CD8-positive, alpha-beta memory T cell (primary cell): ENCODE measurements at places on chromosomes 13 and 19.

DNA sequence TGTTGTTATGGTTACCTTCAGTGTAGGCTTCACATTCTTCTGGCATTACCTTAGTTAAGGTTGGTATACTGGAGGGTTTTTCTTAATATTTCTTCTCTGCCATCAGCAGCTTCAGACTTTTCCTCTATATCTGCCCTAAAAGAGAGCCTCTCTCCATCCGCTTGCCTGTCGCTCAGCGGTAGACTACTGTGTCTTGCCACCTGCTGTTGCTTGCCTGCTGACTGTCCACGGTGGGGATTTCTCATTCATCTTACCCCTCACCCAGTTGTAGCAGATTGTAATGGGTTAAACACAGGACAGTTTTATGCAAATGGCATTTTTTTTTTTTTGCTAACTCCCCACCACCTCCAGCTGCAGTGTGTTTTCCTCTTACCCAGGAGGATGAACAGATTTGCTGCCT, 577.2 kb downstream of the SLITRK5 start:
- no peak for DNase-seq

DNA sequence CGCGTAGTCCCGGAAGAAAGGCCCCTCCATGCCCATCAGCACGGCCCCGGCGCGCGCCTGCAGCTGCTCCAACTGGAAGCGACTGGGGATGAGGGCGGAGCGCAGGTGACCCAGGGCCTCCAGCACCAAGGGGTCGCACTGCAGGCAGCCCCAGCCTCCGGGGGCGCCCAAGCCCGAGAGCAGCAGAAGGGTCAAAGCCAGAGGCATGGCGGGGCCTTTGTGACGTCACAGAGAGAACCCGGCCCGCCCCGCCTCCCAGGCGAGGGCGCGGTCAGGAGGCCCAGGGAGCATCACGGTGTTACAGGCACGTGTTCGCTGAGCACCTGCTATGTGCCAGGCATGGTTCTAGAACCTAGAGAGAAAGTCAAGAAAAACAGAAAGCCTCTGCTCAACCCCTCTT, at the start of gene IZUMO2:
Gene IZUMO2, minus strand, starts transcription at position 294 of the 400 bp plus-strand sequence. Its CDS starts 87 bp downstream, at position 207.
- DNase-seq: no peak

DNA sequence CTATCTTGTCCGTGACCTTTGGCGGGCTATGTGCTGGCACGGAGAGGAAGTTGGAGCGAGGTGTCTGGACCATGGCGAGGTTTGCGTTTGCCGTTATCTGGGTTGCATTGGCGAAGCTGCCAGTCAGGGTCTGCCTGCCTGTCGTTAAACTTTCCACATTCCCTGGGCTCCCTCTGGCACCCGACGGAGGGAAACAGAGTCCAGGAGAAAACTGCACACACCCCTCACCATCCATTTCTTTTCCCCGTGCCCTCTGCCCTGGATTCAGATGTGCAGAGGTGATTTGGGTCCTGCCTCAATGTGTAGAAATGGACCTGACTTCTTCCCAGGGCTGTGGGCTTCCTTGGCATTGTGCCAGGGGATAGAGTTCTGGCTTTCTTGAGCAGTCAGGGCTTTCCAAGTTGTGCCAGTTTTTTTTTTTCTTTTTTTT, 142.4 kb downstream of the URI1 start:
- no peak for DNase-seq

GRCh38 chr13:75410207-75410606, 71.8 kb downstream of the TBC1D4 start:
- DNase-seq: no peak

DNA sequence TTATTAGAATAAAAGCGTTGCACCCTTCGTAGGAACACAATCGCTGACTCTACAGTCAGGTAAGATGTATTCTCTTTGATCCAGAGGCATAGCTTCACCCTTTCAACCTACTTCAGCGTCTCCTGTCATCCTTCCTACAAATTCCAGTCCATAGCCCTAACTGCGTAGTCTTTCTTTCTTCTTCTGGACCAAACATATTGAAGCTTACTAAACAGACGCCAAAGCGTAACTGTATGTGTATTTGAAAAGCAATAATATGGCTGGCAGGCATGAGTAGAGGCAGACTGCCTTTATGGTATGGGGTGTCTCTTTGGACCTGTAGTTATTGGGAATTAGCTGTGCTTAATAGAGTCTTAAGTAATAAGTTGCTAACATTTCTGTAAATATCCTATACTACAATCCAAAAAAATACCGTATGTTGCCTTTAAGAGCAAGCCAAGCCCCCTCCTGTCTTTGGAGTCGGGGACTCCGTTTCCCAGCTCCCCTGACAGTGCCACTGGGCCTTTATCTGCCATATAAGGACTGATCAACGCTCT, 392 bp upstream of the ZNF548 start:
- DNase-seq: no peak

- DNase-seq: no peak
These were observed 17.4 kb upstream of the SPRYD7 start for GRCh38 chr13:49953560-49953959.

DNA sequence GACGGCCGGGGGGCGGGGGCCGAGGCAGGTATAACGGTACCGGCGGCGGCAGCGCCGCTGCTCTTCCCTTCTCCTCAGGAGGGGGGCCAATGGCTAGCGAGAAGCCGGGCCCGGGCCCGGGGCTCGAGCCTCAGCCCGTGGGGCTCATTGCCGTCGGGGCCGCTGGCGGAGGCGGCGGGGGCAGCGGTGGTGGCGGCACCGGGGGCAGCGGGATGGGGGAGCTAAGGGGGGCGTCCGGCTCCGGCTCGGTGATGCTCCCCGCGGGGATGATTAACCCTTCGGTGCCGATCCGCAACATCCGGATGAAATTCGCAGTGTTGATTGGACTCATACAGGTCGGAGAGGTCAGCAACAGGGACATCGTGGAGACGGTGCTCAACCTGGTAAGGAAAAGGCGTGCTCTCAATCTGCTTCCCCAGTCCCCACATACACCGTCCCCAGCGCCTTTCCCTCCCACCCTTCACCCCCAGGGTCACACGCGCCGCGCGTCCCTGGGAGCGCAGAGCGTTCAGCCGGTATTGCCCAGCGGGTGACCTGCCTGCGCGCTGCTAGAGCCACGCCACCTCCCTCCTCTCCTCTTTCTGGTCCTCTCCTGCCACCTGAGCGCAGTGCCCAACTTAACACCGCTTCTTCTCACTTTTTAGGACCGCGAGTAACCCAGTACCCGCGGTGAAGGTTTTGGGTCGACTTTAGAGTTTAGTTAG, 814 bp downstream of the NBEA start:
- no peak for DNase-seq

DNA sequence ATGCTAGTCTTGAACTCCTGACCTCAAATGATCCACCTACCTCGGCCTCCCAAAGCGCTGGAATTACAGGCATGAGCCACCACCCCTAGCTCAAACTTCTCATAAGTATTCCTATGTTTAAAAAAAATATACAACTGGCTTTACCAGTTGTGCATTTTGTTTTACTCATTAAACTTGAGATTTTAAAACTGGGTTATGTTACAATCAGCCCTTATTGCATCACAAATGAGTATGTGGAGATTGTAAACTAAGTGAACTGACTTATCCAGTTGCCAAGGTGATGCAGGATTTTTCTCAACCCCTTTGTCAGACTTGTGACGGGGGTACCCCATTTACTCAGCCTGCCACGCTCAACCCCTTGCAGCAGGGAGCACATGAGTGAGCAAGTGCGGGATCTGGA, 14.4 kb upstream of the GTF2F2 start:
- DNase-seq: no peak

DNA sequence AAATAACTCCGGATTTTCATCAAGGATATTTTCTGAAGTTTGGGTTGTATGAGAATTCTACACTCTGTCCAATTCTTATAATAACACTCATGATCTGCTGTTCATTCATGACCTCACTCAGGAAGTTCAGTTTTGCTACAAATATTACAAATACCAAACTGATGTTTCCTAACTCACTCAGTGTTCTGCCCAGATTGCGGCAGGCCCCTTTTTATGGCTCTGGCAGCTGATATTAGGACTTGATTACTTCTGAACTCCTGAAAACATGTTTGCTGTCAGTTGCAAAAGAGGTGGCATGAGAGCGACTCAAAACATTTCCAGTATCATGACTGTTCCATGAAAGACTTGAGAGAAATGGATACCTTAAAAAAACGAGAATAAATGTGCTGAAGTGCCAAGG, 188.0 kb downstream of the RGCC start:
- DNase-seq: no peak

DNA sequence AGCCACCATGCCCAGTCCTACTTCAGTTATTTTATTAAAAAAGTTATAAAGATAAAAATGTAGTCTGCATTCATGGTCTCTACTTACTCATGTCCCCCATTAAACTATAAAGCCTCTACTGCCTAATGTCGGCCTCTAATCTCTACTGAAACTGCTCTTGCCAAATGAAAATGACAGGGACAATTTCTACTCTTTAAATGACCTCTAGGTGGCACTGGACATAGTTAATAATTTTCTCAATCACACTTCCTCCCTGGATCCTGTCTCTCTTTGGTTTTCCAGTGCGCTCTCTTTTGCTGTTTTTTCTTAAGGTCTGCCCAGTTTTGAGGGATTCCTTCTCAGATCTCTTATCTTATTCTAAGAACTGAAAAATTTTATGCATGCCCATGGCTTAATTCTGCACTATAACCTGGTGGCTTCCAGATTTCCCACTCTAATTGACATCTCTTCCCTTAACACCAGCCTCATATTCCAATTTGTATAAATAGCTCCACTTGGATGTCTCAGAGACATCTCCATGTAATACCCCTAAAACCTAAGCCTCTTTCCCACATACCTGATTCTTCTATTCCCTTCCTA, 54.3 kb downstream of the MTMR6 start:
- DNase-seq: no peak

DNA sequence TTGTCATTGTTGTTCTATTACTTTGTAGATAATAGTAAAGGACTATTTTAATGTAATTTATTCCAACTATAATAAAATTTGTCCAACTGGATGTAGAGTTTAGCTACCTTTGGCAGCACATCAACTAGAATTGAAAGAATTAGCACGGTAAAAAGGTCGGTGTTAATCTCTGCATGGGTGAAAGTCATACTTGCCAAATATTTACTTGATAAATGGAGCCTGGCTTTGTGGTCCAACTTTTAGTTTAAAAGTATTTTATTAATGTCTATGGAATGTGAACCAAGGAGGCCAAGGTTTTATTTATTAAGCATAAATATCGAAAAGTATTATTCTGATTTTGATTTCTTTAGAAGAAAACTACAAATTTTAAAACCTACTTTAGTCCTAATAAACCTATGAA, 1389.0 kb downstream of the PCDH9 start:
- DNase-seq: no peak

GRCh38 chr13:46598140-46598819, 45.3 kb downstream of the LRCH1 start:
- DNase-seq: no peak

DNA sequence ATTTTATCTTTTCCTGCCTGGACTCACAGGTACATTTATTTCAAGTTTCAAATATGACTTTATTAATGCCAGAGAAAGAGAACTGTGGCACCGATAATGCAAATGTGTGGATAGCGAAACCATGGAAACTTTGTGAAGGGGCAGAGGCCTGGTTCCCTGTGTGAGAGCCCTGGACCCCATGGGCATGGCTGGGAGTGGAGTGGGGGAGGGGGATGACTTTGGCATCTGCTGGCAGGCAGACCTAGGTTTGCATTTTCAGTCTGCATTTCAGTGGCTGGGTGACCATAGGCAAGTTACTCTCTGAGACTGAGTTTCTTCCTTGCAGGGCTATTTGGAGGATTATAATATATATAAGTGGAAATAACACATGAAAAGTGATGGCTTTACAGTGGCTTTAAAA, 163.8 kb upstream of the TMTC4 start:
- DNase-seq: no peak

DNA sequence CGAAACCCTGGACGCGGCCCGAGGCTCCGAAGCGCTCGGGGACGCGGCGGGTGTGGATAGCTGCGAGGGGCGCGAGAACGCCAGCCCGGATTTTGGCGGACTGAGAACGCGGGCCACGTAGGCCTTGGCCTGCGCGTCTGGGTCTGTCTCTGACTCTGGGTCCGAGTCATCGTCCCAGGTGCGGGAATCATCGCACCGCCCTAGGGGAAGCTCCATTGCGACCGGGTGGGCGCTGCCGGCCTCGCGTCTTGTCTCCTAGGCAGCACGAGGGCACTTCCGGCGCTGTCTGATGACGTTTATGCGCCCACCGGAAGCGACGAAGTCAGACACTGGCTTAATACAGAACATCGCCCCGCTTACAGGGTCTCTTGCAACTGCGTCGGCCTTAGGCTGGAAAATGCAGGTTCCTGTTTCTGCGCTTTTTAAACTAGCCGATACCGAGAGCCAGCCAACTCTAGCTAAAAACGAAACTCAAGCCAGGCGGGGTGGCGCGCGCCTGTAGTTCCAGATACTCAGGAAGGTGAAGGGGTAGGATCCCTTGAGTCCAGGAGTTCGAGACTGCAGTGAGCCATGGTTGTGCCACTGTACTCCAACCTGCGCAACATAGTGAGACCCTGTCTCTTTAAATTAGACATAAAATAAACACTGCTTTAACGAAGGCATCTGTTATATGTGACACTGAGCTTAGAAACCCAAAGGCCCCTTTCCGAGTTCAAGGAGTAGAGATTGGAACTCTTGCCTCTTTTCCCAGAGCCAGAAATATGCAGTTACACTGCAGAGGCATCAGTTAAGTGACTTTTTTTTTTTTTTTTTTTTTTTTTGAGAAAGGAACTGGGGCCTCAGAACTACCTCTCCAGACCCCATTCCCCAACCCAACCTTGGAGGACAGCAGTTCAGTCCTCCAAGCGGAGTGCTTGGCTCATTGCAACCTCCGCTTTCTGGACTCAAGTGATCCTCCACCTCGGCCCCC, at the start of gene FBXW9:
Gene FBXW9, minus strand, starts transcription at position 266 of the 970 bp plus-strand sequence. Its CDS starts 50 bp downstream, at position 216.
- peak; percentile 96 for DNase-seq

GRCh38 chr13:83753912-83754624, 128.2 kb downstream of the SLITRK1 start:
- DNase-seq: no peak
